ENCODE measurements at places on chromosomes 1 and 21.
A peak's percentile ranks its signal among the peaks of the same experiment; 100 is the strongest.

DNA sequence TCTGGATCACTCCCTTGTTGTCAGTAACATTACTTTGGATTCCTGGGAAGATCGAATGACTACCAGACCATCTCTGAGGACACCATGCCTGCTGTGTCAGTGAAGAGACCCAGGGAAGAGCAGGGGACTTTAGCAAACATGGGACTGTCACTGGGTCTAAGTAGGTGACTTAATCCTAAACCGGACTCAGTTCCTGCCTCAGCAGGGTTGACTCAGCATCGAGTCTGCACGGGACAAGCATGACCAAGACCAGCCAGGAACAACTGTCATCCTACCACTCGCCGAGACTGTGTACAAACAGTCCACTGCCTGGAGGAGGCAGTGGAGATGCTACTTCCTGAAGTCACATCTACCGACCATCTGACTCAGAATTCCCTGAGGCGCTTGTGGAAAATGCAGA lies 53.2 kb upstream of the RAB4A start:
- DNase-seq, result no peak

- DNase-seq, result no peak
Measured at GRCh38 chr1:1926886-1927660, 8.0 kb upstream of the TMEM52 start.

- no peak for DNase-seq
Measured at GRCh38 chr1:181206513-181206912, 118.0 kb downstream of the IER5 start.

- no peak for DNase-seq
Measured at GRCh38 chr1:228463559-228464455, 23.4 kb upstream of the RNF187 start.

DNA sequence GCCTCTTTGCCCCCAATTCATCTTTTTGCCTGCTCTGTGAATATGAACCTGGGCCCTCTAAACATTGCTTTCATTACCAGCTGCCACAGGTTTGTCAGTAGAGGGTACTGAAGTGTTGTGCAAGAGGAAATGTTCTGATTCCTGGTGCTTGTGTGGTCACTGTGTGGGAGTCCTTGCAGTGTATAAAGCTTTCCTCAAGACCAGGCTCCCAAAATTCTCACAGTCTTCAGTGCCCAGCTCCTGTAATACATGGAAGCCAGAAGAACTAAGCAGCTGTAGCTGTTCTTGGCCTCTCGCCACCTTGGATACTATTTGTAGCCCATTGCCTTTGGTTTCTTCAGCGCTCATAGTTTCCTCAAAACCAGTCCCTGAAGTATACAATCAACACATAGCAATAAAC lies 1046.2 kb downstream of the BRINP3 start:
- no peak for DNase-seq

DNA sequence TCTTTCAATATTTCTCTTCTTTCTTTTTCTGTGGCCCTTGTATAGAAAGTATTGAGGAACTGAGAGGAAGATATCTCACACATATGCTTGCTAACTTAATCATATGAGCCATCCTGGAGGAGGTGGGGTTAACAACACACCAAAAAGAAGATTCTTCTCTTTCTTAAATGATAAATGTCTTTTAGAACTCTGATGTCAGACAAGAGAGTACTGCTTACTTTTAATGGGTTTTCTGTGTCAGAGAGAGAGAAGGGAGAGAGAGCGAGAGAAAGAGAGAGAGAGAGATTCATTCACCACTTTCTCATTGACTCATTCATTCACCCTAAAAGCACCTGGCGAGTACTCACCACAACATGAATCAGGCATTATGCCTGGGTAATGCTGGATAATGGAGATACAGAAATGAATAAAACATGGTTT lies 250.3 kb upstream of the SGIP1 start:
- DNase-seq, result no peak

GRCh38 chr1:170407138-170407537 lies 124.8 kb upstream of the GORAB start:
- DNase-seq, result no peak

GRCh38 chr1:201766131-201766866 lies 62.7 kb upstream of the IPO9 start:
- no peak for DNase-seq

GRCh38 chr1:23344987-23345472 lies 946 bp upstream of the HNRNPR start:
- no peak for DNase-seq

GRCh38 chr1:229094476-229095311 lies 176.2 kb upstream of the RAB4A start:
- no peak for DNase-seq

DNA sequence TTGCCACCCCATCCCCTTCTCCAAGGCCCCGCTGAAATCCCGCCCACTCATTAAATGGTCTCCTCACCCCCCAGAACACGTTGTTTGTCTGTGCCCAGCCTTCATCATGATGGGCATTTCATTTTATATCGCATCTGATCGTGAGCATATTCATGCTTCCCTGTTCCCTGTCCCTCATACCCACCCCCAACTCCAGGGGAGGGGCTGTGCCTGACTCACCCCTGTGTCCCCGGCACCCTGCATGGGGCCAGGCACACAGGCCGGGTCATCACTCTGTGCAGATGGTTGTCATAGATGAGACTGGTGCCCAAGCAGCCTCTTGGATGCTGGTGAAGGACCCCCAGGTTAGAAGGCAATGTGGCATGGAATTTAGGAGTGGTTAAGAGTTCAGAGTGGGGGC lies 11.0 kb downstream of the CAMK2N1 start:
- DNase-seq, result no peak

DNA sequence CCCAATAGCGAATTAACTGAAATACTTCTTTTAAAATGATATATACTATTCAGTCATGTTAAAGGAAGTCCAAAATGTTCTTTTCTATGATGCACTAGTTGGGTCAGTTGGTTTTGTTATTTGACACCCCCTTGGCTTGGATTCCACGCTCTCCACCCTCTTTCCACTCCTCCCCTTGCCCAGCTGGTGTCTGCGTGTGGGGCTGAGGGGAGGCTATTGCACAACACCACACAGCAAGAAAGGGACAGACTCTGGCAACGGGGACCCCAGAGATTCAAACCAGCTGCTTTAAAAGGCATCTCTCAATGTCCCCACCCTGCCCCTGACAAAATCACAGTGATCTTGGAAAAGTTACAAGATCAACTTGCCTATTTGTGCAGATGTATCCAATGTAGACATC lies 394.3 kb downstream of the TGFB2 start:
- no peak for DNase-seq

DNA sequence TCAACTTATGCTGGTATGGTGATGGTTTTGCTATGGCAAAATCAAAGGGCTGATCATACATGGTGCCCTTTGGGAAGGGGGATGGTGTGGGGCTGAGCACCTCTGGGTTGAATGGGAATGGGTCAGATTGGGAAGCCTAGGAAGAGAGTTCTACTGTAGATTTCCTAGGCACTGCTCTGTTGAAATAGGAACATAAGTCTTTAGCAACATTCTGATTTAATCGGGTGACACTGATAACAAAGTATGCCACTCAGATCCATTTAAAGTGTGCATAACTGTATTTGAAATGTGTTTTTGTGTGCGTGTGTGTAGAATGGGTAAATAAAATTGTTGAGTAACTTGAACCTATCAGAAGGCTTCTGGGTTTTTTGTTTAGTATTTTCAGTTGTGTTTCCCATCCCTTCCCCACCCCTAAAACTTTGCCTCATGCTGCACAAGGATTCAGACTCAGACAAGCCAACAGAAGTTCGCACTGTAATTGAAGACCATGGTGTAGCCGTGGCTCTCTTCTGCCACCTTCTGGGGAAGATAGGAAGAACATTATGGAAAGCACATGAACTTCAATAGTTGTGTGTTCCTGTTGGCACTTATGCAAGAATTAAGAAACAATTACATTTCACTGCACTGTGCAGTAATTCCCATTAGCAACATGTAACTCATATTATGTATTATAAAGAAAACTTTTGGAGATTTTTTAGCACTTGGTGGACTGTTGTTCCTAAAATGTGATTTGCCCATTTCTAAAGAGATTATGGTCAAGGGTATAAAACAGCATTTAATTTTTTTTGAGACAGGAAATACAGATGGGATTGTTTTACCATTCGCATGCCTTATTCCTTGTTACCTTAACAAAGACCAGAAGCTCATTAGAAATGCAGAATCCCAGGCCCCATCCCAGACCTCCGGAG lies 10.9 kb upstream of the C4BPB start:
- DNase-seq, result peak; percentile 31

GRCh38 chr1:77446841-77447555 lies 165.2 kb downstream of the AK5 start:
- DNase-seq, result no peak

DNA sequence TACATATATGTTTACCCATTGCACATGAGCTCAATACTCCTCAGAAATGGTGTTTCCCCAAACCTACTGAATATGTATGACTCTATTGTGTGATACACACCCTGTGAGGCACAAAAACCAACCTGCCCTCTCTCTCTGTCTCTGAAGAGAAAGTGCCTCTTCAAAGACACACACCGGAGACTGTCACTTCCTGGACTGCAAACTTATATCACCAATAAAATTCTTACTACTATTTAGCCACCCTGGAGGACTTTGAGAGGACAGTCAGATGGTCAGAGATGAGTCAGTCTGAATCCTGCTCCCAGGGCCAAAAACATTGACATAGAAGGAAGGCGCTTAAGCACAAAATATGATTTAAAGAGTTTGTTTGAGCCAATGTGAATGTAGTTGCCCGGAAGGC lies 110.4 kb downstream of the PPIAL4G start:
- DNase-seq, result no peak

DNA sequence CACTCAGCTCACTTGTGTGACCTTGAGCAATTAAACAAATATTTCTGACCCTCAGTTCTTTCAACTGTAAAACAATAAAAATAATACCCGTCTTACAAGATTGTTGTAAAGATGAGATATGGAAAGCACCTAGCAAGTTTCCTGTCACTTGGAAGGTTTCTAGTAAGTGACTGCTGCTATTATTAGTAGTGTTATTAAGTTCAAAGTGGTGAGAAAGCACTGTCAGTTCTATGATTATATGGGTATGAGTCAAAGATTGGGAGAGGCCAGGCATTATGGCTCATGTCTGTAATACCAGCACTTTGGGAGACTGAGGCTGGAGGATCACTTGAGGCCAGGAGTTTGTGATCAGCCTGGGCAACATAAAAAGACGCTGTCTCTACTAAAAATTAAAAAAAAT lies 145.4 kb downstream of the C1orf21 start:
- DNase-seq, result no peak

GRCh38 chr1:93177991-93178390 lies 2.2 kb downstream of the TMED5 start:
- no peak for DNase-seq

- DNase-seq, result no peak
Measured at GRCh38 chr21:45178070-45178608, 103.8 kb downstream of the ADARB1 start.

GRCh38 chr1:112054510-112054909 lies 65.0 kb upstream of the KCND3 start:
- DNase-seq, result no peak

DNA sequence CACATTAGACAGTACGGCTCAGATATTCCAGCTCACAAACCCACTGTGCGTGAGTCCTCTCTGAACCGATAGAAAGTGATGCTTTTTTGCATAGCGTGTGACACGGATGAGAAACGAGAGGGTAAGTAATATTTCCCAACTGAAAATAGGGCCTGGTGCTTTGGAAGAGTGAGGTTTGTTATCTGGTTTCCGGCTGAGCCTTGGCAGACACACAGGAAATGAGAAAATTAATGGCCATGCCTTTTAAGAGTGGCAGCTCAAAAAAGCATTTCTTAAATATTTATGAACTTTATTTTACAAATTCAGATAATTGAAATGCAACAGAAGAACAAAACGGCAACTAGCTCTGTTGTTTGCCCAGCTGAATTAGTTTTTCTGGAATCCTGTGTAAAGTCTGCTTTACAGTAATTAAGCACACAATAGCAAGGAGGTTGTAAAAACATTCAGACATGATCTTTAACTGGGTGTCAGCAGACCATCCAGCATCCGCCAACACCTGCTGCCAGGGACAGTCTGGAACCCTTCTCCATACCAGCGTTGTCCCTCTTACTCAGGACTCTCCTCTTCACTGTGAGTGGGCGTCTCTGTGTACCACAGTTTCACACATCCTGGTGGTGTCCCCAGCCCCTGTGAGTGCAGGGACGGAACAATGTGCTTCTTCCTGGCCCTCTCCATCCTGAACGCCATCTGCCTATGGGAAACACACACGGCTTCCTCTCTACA lies 155.4 kb downstream of the PGBD5 start:
- no peak for DNase-seq

DNA sequence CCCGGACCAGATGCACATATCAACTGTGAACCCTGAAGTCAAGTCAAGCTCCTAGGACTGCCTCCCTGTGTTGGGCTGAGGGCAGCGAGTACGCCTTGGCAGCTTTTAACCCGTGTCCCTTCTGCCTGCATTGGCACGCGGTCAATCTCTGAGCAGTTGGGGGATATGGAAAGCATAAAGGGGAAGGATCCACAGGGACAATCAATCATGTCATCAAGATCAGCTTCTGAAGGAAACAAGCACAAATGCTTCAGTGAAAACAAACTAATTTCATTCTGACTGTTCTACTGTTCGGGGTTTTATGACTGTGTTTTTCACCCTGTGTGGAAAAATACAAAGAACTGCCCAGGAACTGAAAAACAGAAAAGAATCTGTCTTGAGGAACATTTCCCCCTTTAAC lies 106.2 kb downstream of the RUNX1 start:
- no peak for DNase-seq

DNA sequence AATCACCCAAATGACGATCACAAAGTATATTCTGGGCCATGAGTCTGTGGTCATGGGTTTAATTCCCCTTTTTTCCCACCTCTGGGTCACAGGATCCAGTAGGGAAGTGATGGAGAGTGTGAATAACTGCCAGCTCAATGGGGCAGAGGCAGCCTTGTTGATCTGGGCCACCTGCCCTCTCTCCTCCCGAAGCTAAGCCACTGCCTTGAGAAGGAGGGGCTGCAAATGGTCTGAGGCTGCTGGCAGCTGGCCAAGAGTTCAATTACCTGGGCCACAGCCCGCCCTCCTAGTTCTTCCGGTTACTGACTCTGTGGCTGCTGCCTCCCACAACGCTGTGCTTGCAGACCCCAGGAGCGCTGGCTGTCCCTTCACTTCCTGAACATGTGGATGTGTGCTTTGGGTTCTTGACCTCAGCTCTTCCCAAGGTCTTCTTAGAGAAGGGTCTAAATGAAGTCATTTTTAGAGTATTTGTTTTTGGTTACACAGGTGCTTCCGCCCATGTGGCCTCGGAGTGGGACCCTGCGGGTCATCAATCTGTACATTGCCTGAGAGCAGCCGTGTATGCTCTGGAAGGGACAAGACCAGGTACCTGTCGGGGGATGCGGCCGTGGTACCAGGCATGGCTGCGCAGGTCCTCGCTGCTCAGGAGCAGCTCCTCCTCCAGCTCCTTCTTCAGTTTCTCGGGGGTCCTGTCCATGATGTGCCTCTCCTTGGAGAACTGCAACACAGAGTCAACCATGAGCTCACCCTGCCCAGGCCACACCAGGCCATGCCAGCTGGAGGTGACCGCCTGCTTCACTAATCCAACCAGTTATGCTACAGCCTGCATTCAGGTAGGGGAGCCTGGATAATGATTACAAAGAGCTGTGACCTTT lies 89.7 kb downstream of the BCAR3 start:
- DNase-seq, result no peak
